ENCODE measurements at places on chromosomes 12 and 14.

DNA sequence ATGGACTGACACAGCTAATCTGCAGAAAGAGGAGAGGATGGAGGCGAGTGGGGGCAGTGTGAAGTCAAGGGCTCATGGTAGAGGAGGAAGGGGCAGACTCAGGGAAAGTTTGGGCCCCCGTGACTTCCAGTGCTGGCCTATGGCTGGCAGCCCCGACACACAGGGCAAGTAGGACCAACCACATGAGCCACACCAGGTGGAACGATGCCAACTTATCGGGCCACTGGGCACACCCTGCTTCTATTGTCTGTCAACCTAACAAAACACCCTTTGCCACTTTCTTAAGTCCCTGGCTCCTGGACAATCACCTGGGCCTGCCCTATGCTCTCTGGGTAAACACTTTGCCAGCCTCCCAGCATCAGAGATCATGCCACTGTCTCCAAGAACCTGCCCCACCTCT lies 65.2 kb upstream of the PSMC1 start:
- DNase-seq, result no peak

DNA sequence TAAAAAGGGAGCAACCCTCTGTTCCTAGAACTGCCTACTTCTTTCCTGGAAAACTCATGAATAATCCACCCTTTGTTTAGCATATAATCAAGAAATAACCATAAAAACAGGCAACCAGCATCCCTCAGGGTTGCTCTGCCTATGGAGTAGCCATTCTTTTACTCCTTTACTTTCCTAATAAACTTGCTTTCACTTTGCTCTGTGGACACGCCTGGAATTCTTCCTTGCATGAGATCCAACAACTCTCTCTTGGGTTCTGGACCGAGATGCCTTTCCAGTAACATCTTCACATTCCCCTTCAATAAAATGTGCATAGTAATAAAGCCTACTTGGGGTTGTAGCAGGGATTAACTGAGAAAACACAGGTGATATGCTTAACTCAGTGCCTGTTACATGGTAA lies 286.4 kb upstream of the AMIGO2 start:
- no peak for DNase-seq

DNA sequence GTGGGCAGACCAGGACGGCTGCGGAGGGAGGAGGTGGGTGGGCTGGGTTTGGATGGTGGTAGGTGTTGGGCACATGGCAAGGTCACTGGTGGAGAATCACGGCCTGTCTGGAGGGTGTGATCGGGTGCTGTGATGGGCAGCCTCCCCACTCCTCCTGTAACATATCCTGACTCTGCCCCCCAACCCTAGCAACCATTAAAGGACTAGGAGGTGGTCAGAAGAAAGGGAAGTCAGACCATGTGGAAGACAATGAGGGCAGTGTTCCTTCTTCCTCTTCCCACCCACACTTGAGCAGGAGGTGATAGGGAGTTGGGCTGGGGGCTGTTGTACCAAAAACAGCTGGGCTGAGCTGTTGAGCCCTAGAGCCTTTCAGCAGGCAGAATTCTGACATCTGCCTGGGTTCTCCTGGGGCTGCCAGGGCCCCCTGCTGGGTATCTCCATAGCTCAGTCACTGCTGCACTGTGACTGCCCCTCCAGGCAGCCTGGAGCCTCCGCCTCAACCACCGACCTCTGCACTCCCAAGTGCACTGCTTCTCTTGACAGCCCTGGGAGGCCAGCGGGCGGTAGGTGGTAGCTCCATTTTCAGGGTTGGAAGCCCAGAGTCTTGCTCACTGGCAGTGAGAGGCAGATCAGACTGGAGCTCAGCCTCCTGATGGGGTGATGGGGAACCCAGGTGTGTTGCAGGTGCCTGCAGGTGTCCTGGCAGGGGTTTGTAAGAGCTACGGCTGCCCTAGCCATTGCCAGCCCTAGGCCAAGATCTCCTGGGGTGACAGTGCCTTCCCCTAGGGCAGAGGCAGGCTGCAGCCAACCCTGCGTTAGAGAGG lies 15.4 kb downstream of the VASH1 start:
- DNase-seq, result no peak

DNA sequence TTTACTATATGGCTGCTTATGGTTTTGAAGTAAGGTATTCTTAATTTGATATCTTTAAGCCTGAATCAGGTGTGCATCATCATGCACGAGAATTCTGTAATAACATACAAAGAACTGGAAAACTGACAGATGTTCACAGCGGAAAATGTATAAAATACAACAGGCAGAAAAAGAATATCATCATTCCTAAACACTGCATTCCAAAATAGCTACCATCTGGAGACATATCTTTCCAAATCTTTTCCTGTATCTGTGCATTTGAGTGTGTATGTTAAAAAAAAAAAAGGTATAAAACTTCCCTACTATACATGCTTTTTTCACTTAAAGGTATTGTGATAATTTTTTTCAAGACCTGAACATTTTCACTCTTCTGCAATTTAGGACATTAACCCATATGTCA lies 13.7 kb downstream of the PTPRO start:
- no peak for DNase-seq

DNA sequence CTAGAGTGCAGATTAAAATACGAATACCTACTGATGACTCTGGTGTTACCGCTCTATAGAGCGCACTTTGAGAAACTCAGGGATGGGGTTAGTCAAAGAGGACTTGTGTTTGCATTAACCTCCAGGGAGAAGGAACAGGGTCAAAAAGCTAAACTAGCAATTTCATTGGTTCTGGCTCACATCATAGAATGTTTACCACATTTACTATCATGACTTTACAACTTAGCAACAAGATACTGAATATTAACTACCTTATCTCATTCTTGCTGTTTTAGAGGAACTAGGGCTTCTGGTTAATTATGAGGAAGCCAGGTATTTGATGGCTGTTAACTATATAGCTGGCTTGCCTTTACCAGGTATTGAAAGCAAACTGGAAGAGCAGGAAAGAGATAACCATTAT lies 12.8 kb downstream of the LGALS3 start:
- no peak for DNase-seq

GRCh38 chr12:124786061-124786964 lies 77.4 kb downstream of the SCARB1 start:
- DNase-seq, result no peak

DNA sequence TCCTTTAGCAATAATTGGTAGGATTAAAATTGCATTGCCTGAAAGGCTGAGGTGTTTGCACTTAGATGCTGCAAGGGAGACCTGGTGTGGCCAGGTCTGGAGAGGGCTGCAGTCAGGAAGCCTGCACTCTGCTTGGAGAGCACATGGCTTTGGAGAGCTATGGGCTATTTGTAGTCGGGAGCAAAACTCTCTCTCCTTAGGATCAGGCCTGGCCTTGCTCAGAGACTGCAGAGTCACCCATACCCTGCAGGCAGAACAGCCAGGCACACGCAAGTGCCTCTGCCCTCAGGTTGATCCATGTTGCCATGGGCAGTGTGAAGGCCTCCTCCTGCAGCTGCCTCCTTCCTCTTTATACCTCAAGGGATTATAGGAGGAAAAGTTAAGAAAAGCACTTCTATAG lies 26.8 kb downstream of the CKB start:
- DNase-seq, result no peak

GRCh38 chr12:46103559-46104383 lies 113.4 kb upstream of the SCAF11 start:
- no peak for DNase-seq

GRCh38 chr14:50402965-50403364 lies 6.3 kb upstream of the CDKL1 start:
- peak; percentile 28 for DNase-seq

DNA sequence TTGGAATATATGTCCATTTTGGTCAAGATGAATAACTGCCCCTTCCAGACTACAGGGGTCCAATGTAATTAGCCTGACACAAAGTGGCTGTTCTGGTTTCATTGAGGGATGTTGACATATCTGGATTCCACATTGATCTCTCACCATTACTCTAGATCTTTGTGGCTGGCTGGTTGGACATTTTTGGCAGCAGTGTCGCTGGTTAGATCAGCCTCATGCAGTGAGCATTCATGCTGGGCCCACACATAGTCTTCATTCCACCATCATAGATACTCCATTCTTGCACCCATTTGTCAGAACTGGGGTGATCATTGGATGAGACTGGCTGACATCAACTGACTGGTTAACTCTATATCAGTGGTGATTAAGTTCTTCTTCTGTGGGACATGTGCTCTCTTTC lies 74.4 kb downstream of the MGST1 start:
- no peak for DNase-seq

DNA sequence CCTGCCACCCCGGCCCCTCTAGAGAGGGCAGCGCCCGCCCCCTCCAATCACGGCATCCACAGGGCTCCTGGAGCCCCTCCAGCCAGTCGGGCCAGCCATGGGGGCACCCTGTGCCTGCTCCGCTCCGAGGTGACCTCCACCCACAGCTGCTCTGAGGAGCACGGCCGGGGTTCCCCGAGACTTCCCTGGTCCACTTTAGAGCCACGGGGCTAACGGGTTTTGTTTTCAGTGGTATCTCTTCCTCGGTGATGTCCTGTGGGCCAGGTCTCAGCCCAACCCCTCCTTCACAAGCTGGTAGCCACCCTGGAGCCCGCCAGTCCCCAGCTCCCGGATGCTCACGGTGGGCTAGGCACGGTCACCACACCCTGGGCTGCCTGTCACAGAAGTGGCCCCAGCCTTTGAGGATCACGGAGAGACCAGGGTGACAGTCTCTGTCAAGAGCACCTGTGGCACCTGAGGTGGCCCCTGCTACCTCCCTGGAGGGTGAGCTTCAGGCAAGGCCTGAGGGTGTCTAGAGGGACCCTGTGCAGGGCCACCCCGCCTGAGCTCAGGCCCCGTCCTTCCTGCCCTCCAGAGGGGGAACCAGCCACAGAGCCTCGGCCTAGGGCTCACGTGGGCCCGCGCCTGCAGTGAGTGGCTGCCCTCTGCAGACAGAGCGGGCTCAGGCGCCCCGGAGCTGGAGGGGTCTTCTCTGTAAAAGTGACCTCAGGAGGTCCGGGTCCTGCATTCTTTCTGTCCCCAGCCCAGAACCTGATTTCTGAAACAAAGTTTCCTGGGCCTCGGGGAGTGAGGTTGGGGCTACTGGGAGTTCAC lies 146.0 kb upstream of the C14orf180 start:
- no peak for DNase-seq

DNA sequence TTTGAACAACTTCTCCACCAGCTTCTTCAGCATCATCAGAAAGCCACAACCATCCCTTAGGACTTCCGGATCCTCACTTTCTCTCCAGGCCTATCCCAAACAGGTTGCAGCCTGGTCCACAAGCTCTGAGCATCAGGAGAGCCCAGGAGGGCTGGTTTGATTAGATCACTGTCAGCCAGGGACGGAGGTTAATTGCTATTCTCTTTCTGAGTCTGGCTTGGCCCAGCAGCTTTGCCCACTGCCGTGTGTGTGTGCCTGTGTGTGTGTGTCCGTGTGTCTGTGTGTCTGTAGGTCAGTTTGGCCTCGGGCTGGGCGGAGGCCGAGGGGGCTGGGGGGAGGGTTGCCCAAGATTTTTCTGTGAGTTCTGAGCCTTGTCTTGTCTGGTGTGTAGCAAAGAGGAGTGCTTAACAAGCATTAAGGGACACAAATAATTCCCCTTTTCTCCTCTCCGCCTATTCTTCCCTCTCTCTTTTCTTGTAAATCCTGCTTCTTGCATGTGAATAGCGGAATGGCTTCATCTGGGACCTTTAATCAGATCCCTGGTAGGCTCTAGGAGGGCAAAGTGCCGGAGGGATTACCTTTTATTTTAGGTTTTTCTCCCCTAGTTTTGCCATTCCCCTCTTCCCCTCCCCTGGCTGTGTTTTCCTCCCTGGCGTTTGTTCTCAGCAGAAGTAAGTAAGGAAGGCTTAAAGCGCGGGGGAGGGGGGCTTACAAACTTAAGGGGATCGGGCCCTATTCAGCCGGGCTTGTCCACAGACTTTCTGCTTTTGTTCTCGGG lies 138.2 kb upstream of the LHX5 start:
- DNase-seq, result no peak

DNA sequence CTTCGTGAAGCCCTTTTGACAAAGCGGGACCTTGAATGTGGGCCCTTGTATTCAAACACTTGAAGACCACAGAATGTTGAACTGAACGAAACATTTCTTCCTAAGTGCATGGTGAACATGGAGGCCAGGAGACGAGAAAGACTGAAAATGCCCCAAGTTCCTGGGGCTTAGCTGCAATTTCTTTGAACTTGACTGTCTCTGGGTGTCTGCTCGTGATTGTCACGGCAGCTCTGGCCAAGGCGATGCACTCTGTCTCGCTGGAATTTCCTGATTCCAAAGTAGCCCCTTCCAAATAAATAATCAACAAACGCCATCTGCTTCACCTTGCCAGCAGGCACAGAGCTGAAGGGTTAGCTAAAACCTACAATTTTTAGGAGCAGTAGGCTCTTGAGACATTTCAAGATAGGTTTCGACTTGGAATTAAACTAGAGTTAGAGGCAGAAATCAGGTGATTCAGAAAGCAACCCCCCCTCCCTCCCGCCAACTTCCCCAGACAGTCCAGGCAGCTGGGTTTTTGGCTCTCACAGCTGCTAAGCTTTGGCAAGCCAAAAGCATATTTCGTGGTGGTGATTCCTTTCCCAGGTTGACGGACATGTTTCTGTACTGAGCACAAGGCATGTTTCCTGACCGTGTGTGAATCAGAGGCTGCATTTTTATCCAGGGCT lies 13.5 kb upstream of the IRF2BPL start:
- no peak for DNase-seq

DNA sequence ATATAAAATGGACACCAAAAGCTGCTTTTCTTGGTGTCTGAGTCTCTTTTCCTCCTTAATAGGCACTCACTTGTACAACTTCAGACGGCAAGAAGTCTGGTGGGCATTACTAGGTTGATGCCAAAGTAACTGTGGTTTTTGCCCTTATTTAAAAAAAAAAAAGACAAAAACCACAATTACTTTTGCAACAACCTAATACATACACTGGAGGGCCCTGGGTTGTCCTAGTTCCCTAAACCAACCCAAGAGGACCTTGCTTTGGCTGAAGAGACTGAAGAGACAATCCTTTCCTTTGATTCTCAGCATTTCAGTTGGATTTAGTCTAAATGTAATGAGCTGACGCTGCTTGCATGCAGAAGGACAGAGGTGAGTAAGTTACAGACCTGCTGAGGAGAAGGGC lies 16.2 kb upstream of the PLEKHG3 start:
- DNase-seq, result no peak

DNA sequence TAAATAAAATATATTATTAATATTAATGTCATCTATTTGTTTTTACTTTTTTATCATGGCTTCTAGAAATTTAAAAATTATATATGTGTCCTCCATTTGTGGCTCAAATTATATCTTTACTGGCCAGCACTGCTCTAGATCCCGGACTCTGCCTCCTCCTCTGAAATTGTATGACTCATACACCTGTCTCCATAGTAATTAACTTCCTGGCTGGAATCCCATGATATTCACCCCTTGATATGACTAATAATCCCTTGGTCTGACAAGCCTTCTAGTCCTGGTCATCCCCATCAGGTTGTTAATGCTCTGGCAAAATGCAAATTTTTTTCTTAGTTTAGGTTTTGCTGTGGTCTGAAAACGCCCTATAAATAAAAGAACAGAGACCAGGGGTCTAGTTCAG lies 116.2 kb downstream of the BMP4 start:
- DNase-seq, result peak; percentile 61

Data from RCC 7860 (cell line).